HuH-7.5 (cell line): ENCODE measurements at places on chromosomes 5 and 9.

DNA sequence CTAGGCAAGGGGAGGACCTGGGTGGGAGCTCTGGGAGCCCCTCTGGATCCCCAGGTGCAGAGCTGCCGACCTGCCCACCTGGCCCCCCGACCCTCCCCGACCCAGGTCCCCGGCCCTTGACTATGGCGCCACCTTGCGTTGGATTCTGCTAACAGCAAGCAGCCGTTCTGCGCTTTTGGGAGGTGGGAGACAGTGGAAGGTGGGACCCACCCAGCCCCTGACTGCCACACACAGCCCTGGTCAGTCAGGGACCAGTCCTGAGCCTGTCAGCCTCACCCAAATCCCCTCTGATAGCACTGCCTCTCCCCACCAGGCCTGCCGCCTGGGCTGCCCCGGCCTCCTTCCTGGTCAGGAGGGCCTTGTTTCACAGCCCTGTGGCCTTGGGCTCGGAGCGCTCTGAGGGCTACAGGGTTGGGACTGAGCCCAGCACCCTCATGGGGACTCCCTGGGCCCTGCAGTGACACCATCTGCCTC lies 77.9 kb downstream of the HMCN2 start:
- DNase-seq: peak; percentile 62

GRCh38 chr9:110452227-110452801 lies 114.7 kb upstream of the TXNDC8 start:
- DNase-seq: no peak

- DNase-seq: no peak
Observed at GRCh38 chr5:178250263-178250662, 17.7 kb upstream of the PHYKPL start.

- DNase-seq: no peak
Observed at GRCh38 chr9:92163276-92163675, 48.1 kb upstream of the SPTLC1 start.

GRCh38 chr9:98521141-98521540 lies 187.6 kb downstream of the GABBR2 start:
- no peak for DNase-seq

GRCh38 chr9:137984520-137985257 lies 107.1 kb downstream of the CACNA1B start:
- no peak for DNase-seq

DNA sequence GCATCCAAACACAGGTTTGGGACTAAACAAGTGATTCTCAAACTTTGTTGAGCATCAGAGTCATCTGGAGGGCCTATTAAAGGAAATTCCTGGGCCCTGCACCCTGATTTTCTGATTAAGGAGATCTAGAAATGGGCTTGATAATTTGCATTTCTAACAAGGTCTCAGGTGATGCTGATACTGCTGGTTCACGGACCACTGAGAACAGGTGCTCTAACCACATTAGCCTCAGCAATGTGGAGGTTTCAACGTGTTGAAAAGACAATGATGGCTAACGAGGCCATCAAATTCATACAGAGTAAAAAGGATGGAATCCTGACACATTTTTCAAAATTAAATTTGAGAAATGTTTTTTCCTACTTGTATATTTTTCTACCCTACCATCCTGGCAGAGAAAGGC lies 172.1 kb downstream of the TSSK1B start:
- no peak for DNase-seq

- no peak for DNase-seq
Observed at GRCh38 chr5:179914032-179914755, 6.5 kb upstream of the TBC1D9B start.

DNA sequence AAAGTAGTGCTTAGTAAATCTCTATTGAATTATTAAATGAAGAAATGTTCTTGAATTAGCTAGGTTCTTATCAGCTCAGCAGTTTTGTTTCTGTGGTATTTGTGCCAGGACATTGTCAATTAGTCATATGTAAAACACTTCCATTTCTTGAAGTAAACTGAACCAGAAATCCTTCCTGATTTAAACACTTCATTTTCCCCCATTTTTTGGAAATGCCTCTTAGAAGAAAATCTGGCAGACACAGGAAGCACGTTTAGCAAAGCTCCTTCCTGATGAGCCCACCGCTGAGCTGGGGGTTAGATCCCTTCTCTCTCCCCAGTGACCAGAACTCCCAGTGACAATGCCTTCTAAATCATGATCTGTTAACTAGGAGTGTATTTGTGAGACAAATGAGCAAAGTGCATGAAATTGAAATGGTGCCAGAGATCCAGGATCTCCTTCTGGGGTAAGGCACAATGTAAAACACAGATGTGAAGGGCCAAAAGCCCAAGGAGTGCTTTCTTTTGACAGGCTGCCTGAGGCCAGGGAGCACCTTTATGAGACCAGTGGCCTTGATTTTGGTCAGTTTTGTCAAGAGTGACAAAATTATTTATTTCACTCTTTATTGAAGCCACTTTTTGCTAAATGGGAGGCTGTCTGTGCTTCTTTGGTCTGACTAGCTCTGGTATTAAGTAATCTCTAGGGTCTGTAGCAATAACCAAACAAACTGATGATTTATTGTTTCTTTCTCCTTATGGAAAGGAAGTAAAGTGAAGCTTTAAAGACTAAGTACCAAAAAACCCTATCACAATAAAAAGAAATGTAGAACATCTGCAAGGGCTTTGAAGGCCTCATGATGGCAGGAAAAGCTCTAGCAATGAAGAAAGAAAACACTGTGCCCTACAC lies 25.5 kb upstream of the RUSC2 start:
- no peak for DNase-seq

DNA sequence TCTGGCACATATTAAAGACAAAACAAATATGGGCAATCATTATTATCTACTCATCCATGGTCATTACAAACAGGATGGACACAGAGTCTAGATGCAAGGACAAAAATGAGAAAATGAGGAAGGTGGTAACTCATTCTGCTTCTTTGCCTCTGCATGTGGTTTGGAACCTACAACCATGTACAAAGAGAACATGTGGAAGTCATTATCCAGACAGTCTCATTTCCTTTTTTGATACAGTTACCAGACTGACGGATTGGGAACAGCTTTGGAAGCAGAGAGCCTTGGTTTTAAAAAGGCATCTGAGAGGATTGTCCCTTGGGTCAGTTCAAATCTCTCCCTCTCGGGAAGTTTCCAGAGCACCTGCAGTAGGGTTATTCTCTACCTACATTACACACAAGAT lies 433.4 kb upstream of the TNC start:
- no peak for DNase-seq

DNA sequence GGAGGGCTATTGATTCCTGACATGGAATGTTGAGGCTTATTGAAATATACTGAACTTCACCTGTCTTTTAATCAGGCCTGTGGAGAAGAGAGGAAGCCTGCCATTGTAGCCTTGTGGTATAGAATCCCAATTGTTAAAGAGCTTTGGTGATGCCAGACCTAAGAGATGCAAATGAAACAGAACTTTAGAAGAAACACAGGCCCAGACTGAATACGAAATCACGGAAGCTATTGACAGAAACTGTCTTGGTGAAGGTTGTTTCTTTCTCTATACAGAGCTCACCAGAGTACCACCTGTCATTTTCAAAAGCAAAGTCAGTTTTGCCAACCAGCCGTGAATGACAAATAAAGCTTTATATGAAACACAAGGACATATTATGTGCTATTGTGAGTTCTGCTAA lies 660.3 kb downstream of the ISL1 start:
- peak; percentile 1 for DNase-seq

- DNase-seq: peak; percentile 28
Observed at GRCh38 chr9:4839470-4839912, 46.7 kb downstream of the RCL1 start.

GRCh38 chr5:133882389-133882695 lies 86.1 kb downstream of the C5orf15 start:
- DNase-seq: no peak

DNA sequence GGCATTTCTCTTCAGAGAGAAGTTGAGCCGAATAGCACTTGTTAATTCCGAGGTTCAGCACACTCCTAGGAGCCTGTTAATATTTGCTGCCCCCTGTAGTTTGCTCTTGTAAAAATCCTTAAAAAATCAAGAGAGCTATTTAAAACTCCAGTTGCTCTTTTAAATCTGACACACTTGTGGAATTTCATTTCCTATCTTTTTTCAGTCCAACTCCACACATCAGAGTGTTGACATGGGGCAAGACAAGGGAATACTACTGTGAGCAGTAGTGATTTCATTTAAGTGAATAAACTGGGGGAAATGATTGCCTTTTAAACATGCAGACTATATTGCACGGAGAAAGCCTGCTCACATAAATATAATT lies 1096.3 kb upstream of the DMAC1 start:
- DNase-seq: no peak

DNA sequence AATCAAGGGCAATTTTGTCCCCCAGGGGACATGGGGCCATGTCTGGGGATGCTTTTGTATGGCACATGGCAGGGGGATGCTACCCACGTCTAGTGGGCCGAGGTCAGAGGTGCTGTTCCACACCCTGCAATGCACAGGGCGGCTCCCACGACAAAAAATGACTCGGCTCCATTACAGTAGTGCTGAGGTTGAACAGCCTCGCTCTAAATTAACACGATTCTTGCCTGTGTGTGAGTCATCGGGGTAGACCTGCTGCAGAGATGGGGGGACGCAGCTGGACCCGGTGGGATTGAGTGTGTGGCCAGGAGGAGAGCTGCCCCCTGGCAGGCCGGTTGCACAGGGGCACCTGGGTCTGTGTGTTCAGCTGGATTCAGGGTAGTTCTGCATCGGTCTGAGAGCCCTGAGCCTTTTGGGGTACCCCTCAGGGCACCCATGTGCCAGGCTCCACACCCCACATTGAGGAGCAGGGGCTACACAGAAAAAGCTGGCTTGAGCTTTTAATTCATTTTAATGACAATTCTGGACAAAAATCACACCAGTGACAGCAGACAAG lies 20.0 kb upstream of the COL5A1 start:
- no peak for DNase-seq

DNA sequence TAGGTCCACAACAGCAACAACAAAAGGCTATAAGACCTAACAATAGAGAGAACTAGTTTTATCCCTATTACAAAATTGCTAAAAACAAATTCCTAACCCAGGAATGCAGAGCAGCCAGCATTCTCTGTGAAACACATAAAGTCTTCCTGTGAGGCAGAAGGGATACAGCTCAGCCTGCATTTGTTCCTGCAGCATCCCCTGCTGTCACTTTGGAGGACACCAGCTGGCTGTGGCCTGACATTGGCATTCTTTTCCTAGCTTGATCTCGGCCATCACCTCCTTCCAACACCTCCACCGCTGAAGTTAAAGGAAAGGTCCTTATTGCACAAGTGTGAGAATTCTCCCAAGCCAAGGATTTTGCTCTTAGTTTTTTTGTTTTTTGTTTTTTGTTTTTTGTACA lies 186.1 kb downstream of the SNCAIP start:
- no peak for DNase-seq

DNA sequence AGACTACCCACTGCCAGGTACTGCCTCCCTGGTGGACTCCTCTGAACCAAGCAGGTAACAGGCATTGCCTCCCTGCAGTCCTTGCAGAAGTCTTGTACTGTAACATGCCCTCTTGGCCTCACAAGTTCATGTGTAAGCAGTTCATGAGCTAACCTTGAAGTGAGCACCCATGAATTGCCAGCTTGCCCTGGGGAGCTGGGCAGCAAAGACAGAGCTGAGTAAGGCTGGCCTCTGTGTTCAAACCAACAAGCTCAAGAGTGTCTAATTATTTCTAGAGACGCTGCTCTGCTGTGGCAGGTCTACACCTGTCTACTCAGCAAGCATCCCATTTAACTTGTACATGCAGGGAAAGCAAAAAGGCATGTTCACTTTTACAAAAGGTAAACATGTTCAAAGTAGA lies 113.5 kb downstream of the FEM1C start:
- no peak for DNase-seq

DNA sequence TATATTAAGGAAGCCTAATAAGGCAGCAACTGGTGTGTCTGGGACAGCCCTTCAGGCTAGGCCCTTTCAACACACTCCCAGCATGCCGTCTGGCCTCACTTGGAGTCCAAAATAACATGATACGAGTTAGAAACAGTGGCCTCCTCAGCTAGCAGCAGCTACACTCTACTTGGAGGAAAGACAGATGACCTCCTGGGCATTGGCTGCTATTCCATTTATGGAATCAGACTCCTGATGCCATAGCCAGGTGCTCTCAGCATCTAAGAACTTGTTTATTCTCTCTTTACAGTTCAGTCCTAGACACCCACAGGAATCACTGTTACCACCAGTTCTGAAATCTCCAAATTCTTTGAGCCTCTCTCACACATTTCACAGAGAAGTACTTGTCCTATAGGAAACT lies 31.8 kb downstream of the RUSC2 start:
- no peak for DNase-seq

- DNase-seq: no peak
Observed at GRCh38 chr9:112091810-112092209, 83.3 kb downstream of the SUSD1 start.

DNA sequence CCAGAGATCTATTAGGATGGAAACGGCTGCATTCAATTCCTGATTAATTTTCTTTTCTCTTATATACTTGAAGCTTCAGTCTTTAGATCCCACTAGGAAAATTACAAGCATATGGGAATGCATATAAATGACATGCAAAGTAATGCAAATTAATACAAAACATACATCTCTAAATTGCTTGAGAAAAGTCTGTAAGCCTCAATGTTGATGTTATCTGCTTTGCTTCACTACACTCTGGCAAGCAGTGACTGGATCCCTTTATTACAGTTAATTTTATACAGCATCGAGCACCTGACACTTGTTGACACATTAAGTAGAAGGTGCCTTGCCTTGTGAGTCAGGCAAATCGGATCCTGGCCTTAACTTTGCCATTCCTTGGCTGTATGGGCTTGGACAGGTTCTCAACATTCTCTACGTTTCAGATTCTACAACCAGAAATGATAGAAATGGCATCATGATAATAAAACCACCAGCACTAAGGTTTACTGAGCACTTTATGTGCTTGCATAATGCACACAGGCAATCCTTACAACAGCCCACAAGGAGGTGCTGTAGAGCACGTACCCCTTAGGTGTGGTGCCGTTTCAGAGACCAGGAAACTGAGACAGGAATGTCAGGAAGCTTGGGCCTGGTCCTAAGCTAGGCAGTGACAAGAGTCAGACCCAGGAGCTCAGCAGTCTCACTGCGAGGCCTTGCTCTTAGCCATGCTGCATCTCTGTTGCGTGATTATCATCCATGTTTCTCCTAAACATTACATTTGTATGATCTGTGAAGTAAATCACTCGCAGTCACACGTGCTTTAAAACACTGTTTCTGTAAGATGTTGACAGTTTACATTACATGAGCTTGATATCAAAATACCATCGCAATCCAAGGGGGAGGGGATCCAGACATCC lies 2.7 kb downstream of the GCNT4 start:
- DNase-seq: peak; percentile 38

- no peak for DNase-seq
Observed at GRCh38 chr9:114096866-114097612, 2.1 kb downstream of the KIF12 start.

GRCh38 chr9:87301371-87301770 lies 196.3 kb upstream of the DAPK1 start:
- DNase-seq: no peak

DNA sequence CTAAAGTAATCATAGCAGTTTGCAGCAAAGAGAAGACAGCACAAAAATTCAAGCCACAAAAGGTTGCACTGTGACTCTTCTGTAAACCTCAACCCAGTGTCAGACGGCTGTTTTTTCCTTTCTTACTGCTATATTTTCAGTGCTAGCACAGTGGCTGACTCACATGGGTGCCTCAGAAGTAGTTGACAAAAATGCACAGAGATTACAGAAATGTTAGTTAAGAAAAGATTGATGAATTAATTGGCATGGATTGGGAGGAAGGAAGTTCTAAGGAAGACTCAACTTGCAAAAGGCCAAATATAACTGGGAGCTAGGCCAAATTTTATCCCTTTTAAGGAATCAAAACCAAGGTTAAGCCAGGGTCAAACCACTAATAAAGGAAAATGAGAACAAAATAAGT lies 43.7 kb upstream of the ITGA1 start:
- DNase-seq: no peak

GRCh38 chr5:32394981-32395380 lies 49.6 kb downstream of the ZFR start:
- DNase-seq: no peak
